Substantia nigra (tissue), 51 donors: ENCODE measurements at places on chromosomes 2 and 18.

- DNase-seq: no peak
These were observed 138.7 kb downstream of the PAX3 start for GRCh38 chr2:222160125-222160524.

DNA sequence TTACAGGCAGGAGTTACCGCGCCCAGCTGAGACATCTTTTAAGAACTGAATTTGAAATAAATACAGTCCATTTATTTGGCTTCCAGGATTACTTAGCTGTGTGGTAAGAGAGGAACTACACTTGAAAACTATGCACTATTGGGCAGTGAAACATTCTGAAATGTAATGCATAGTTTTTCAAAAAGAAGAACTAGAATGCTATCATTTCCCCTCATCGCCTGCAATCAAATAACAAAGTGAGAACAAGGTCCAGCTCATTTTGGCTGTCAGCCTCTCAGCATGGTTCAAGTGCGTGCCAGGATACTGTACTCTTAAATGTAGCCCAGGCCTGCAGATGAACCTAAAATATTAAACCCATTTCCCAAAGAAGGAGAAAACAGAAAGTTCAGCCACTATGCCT is 76.6 kb upstream of the ARL5A start:
- no peak for DNase-seq

DNA sequence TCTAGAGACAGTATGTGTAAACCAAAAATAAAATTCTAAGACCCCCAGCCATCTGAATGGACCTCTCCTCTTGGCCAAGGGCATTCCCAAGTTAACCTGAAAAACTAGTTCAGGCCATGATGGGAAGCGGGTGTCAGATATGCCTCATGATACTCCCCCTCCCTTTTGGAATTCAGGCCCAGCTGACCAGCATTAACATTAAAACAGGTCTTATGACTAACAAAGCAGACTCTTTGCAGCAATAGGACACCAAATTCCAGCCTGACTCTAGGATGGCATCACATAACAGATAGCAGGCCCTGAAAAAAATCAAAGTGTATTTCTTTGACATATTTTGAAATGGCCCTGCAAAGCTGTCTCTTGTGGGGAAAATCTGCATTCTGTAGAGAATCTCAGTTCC is 73.3 kb upstream of the L3MBTL4 start:
- no peak for DNase-seq

DNA sequence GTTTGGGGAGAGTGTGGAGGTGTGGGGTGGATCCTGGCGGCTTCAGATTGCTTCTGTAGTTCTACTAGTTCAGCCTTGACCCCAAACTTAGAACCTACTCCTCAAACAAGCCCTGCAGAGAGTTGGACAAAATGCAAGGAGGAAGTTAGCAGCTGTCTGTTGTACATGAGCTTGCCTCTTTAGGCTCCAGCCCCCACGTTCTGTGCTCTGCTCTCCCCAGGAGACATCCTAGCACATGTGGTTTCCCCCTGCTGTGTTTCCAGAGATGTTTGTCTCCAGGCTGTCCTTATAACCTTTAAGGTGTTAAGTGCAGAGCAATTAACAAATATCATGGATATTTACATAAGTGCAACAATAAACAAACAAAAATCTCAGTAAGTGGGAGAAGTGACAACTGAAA is 111.1 kb downstream of the ACOXL start:
- no peak for DNase-seq

GRCh38 chr2:30225131-30225762 is 6.1 kb upstream of the LBH start:
- no peak for DNase-seq

GRCh38 chr2:98869272-98869641 is 66.8 kb downstream of the CRACDL start:
- no peak for DNase-seq

GRCh38 chr2:198129609-198130008 is 325.2 kb downstream of the PLCL1 start:
- no peak for DNase-seq

- DNase-seq: no peak
These were observed 11.2 kb downstream of the CWC22 start for GRCh38 chr2:179995741-179996515.

GRCh38 chr2:98731894-98732349 is 990 bp upstream of the MGAT4A start:
- no peak for DNase-seq

DNA sequence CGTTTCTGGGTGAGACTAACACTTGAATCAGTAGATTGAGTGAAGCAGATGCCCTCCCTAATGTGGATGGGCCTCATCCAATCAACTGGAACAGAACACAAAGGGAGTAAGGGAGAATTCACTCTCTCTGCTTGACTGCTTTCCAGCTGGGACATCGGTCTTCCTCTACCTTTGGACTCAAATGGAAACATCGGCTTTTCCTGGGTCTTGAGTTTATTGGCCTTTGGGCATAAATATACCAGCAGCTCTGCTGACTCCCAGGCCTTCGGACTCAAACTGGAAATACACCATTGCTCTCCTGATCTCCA is 311.6 kb downstream of the STK39 start:
- no peak for DNase-seq

- no peak for DNase-seq
These were observed 131.8 kb upstream of the TTC39C start for GRCh38 chr18:23882616-23883276.

- no peak for DNase-seq
These were observed 139.7 kb downstream of the HRH4 start for GRCh38 chr18:24600076-24600654.

GRCh38 chr2:42327125-42327524 is 33.9 kb downstream of the COX7A2L start:
- DNase-seq: no peak

DNA sequence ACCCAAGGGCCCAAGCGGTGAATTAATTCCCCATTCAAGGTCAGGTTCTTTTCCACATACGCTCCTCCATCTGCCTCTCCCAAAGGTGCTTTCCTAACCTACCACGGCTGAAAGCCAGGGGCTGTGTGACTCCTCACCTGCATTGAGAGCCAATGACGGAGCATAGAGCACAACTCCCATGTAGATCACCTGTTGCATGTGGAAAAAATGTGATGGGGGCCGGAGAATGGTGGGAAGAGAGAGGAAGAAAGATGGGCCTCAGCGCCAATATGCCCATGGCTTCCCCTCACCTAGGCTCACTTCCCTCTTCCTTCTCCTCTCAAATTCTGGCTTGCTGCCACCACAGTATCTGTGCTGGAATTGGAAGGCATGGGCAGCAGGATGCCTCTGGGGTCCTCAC is 5.5 kb upstream of the ATRAID start:
- no peak for DNase-seq

- no peak for DNase-seq
These were observed 2.4 kb downstream of the RBKS start for GRCh38 chr2:27887830-27888229.

- DNase-seq: no peak
These were observed 10.6 kb upstream of the AKAIN1 start for GRCh38 chr18:5207471-5208150.

- DNase-seq: no peak
These were observed 62.7 kb downstream of the SP110 start for GRCh38 chr2:230156782-230157699.

GRCh38 chr2:15747603-15748471 is 156.2 kb downstream of the DDX1 start:
- no peak for DNase-seq

GRCh38 chr2:162014751-162015150 is 59.3 kb downstream of the DPP4 start:
- no peak for DNase-seq

GRCh38 chr2:190656301-190656700 is 7.4 kb downstream of the NAB1 start:
- DNase-seq: no peak

DNA sequence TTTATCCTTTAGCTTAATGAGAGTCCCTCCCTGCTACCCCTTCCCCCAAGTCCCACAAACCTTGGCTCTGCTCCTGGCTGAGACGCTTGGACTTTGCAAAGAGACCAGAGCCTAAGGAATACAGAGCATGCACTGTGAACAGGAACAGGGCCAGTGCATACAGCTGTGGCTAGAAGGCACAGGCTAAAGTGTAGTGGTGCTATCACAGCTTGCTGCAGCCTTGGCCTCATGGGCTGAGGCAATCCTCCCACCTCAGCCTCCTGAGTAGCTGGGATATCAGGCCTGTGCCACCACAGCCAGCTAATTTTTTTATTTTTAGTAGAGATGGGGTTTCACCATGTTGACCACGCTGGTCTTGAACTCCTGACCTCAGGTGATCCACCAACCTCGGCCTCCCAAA is 39.5 kb upstream of the ASXL2 start:
- DNase-seq: no peak

DNA sequence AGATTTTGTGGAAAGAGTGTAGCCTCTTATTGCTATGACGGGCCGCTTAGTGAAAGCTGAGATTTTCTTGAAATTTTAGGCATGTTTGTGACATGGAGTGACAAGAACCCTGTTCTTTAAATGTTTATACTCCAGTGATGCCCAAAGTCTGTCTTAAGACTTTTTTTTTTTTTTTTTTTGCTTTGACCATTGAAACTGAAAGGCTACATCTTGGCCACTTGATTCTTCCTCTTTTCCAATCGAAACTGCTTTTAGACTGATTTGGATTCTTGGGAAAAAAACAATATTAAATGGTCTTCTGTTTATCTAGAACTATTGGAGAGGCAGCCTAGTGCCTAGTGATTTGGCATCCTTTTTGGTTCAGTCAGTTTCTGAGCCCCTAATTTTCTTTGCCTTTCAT is 2.4 kb upstream of the SLC8A1 start:
- DNase-seq: no peak

DNA sequence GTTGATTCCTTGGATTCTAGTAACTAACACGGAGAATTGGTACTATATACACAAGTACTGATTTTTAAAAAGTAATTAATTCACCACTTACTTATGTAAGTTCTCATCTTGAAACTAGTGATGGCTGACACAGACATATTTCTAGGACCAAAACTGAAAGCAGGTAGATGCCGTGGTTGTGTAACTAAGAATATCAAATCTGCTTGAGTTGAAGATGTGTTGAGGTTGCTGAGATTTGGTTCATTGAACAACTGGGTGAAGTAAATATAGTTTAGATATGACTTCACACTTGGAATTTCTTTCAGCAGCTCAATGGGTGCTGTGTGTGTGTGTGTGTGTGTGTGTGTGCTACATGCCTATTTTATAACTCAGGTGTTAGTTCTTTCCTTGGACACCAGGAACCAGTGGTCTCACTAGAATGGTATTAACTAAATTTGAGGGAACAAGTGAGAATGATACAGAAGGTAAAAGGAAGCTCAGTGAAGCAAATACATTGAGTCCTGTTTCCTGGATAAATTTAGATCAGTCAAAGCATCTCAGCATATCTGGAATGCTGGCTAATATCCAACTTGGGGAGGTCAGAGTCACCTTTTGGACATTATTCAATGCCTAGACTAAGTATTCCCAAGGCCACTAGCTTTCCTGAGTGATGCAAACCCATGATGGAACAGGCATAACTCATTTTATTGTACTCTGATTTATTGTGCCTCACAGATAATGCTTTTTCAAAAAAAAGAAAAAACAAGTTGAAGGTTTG is 110.7 kb upstream of the ZEB2 start:
- no peak for DNase-seq

DNA sequence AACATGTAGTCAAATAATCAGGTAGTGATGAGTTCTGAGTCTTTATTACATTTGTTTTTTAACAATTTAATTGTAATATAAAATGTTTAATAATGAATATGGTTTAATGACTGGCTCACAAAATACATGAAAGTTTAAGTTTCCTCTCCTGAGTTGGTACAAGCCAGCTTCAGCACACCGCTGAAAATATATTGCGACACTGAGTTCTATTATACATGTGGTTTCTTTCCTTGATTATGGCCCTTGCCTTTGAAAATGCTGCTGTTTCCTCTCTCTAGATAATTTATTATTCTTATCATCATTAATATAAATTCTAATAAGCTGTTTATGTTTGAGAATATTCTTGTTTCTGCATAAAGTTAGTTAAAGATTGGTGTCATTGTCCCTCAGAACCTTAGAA is 249.3 kb downstream of the PARD3B start:
- DNase-seq: no peak

DNA sequence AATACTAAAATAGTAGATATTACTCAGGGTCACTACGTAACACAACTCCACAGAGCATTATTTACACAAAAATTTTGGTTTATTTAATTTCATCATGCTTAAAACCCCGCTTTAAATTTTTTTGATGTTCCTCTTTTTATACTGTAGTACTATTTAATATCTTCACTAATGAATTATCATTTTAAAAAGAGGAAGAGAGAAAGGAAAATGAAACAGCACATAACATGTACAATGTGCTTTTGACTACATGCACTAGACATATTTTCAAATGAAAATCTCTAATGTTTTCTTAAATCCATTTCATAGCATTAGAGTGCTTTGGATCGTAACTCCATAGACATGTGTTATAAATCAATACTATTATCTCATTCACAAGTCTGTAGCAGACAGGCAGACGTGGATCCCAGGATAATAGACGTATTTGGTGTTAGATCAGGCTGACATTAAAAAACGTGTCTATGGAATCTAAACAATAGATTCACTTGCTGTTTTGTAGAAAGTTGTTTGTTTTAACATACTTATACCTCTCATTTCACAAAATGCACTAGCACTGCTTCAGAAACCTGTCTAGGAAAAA is 897.0 kb downstream of the CPS1 start:
- no peak for DNase-seq

DNA sequence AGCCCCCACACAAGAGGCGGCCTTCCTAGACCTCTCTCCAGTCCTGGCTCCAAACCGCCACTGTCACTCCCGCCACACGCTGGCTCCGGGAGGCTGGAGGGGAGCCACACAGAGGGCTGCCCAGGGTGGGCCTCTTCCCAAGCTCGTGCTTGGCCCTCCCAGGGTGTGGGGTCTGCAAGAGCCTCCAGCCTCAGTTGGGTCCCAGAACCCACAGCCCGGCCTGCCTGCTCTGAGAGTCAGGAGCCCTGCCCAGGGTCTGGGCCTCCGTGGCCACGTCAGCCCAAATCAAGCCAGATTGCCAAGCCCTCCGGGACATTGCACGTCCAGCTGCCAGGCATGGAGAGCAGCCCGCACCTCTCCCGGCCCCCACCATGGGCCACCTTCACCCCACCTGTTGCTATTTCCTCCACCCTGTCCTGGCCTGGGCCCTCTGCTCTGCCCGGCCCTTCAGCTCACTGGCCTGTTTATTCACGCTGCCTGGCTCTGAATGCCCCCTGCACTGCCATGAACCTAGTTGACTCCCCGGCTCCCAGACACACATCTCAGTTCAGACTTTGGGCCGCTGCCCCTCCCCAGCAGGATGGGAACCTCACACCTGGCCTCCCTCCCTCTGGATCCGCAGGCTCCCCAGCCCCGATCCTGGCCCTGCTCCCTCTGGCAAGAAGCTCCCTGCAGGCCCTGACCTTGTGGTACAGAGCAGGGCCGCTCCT is 61.0 kb downstream of the BIN1 start:
- no peak for DNase-seq

- peak; percentile 51 for DNase-seq
These were observed 37.5 kb upstream of the ZBTB7C start for GRCh38 chr18:48446582-48447225.

- no peak for DNase-seq
These were observed 114.7 kb downstream of the DHRS9 start for GRCh38 chr2:169184074-169184473.

- DNase-seq: no peak
These were observed 34.9 kb upstream of the MAT2A start for GRCh38 chr2:85503851-85504777.
